ENCODE measurements at places on chromosomes 16 and 17.

DNA sequence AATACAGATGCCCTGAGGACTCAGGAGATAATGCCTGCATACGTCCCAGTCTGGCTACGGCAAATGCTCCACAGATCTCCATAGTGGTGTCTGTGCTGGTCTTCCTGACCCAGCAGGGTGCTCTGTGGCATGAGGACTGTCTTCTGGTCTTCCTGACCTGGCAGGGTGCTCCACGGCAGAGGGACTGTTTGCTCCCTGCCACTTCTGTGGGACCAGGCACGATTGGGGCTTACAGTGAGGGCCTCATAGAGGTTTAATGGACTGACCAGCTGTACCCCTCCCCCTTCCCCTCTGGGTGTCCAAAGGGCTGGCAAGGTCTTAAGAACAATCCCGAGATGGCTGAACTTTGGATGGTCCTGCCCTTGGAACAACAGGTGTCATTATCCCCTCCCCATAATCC is 123.1 kb downstream of the C16orf78 start:
- no peak for DNase-seq

GRCh38 chr17:57114085-57114673 is 29.1 kb downstream of the AKAP1 start:
- peak; percentile 61 for DNase-seq

- no peak for DNase-seq
Observed at GRCh38 chr16:78961464-78961863, 639.1 kb downstream of the MAF start.

GRCh38 chr17:64337676-64338075 is 53.0 kb downstream of the PECAM1 start:
- no peak for DNase-seq

- no peak for DNase-seq
Observed at GRCh38 chr16:85579923-85580580, 33.1 kb upstream of the GSE1 start.

DNA sequence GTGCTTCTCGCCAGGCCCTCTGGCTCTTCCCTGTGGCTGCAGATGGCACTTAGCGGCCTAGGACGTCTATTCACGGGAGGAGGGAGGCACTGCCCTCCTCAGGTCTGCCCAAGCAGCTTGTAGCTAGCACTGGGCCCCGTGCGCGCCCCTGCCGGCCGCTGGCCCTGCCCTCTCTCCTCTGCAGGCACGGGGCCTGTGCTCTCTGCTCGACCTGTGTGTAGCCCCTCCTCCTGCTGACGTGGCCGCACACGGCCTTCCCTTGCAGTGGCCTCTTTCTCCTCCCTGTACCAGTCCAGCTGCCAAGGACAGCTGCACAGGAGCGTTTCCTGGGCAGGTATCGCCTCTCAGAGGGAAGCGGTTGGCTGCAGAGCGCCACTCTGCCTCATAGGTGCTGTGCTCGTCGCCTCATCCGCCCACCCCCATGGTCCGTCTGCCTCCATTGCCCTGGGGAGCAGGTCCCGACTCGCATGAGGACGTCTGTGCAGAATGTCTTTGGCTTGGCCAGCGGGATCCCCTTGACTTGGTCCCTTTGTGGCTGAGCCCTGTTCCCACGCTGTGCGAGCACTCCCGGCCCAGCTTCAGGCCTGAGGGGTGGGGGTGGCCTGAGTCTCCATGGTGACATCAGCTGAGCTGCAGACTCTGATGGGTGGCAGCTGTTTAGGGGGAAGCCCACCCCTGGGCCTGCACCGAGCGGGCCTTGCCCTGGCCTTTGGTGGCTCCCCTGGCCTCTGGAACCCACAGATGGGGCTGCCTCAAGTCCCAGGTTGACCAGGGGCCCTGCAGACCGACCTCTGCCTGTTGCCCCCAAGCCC is 34.6 kb downstream of the TSC2 start:
- DNase-seq, result no peak

GRCh38 chr17:50064253-50065001 is 8.5 kb downstream of the ITGA3 start:
- DNase-seq, result no peak

DNA sequence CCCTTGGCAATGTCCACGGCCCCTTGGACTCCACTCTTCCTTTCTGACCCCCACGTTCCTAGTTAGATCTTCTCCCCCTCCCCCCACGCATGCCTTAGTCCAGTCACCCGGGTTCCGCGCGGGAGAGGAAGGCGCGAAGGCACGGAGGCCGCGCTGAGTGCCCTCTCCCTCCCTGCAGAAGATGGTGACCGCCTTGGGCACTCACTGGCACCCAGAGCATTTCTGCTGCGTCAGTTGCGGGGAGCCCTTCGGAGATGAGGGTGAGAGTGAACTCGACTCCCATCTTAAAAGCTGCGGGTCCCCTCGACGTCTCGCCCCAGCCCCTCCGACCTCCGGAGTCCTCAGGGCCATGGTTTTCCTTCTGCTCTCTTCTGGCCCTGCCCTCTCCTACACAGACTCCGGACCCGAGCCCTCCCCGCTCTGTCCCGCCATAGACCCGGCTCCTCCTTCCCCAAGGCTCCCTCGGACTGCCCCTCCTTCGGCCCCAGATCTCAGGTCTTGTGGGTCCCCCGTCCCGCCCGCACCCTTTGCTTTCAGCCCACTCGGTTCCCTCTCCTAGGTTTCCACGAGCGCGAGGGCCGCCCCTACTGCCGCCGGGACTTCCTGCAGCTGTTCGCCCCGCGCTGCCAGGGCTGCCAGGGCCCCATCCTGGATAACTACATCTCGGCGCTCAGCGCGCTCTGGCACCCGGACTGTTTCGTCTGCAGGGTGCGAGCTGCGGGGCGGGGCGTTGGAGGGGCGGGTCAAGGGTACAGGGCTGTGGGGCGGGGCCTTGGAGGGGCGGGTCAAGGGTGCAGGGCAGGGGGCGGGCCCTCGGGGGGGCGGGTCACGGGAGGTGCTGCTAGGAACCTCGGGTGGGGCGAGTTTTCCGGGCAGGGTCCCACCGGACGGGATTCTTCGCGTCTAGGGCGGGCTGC is 4.6 kb downstream of the TGFB1I1 start:
- peak; percentile 88 for DNase-seq

DNA sequence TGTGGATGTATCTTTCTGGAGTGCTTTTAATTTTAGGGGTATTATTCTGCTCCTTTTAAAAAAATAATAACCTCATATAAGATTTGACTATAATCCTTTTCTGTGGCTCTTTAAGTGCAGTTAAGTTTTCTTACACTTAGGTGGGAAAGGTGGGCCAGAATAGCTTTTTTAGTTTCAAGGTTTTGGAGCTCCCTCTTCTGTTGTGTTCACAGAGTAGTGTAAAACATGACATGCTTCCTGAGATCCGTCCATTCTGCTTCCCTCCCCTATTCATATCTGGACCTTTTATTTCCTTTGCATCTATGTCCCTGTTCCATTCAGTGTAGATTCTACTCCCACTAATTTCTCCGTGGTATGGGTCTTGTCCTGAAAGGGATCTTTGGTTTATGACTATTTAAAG is 12.8 kb downstream of the LRRC36 start:
- DNase-seq, result no peak

- no peak for DNase-seq
Observed at GRCh38 chr16:53456625-53457024, 22.4 kb downstream of the RBL2 start.

DNA sequence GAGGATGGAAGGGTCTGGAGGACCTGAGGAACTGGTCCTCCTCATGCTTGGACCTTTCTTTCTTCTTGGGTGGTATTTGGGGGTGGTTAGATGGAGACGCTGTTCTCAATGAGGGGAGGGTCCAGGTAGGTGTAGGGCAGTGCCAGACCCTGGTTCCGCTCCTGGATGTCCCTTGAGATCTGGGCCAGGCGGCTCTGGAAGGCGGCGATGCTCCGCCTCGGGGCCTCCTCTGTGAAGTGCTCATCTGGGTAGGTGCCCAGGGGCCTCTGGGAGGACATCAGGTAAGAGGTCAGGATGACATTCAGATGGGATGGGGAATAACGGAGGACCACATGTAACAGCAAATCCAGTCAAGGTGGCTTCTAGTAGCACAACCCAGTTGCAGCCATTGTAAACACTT is 9.0 kb upstream of the ALOX12B start:
- no peak for DNase-seq

GRCh38 chr17:31699281-31699680 is 159.8 kb downstream of the COPRS start:
- DNase-seq, result no peak

DNA sequence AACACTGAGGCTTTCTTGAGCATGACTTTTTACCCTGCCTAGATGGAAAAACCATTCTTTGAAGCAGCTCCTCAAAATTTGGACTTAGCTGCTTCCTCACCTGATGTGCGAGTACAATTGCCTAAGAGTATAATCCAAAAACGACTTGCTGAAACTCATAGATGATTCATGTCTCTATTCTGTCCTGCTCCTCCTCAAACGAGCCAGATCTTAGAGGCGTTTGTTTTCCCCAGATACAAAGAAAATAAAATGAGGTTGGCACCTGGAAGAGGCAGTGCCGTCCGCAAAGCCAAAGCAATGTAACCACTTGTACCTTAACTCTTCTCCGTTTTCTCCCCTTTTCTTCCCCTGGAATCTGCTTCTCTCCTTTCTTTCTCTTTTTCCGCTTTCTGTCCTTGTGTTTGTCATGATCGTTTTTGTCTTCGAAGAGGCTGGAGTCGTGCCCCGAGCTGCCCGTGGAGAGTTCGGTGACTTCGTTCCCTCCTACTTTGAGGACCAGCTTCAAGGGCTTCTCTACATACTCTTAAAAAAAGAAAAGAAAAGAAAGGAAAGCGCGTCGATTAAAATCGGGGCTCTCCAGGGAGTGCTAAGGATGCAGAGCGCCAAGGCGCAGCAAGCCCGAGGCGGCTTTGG is 895 bp downstream of the BRD7 start:
- no peak for DNase-seq

- peak; percentile 76 for DNase-seq
Observed at GRCh38 chr16:3880623-3881498, at the start of gene CREBBP. TSS of gene CREBBP (minus strand) at chr16:3880713. CDS start at chr16:3879916, 797 bp downstream.

GRCh38 chr17:67974185-67974584 is 22.1 kb downstream of the C17orf58 start:
- DNase-seq, result no peak

- no peak for DNase-seq
Observed at GRCh38 chr16:1206786-1207185, 18.3 kb downstream of the TPSG1 start.

GRCh38 chr16:88697831-88698615 is 8.2 kb downstream of the RNF166 start:
- no peak for DNase-seq

GRCh38 chr16:5461141-5461540 is 363.5 kb upstream of the EEF2KMT start:
- DNase-seq, result no peak

GRCh38 chr17:43628089-43628650 is 33.6 kb downstream of the MEOX1 start:
- DNase-seq, result no peak

DNA sequence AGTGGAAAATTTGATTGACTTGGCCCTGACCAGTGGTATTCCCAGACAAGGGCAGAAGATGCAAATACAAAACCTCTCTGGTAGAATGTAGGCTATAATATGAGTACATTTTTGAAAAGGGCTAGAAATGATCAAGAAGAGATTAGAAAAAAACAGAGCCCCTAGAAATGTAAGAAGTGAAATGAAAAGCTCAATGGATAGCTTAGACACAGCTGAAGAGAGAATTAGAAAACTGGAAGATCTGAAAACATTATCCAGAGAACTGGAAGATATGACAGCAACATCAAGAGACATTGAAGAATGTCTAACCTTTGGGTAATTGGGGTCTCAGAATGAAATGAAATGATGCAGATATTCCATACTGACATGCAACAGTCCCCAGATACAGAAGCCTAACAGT is 105.2 kb upstream of the ZNF750 start:
- no peak for DNase-seq

DNA sequence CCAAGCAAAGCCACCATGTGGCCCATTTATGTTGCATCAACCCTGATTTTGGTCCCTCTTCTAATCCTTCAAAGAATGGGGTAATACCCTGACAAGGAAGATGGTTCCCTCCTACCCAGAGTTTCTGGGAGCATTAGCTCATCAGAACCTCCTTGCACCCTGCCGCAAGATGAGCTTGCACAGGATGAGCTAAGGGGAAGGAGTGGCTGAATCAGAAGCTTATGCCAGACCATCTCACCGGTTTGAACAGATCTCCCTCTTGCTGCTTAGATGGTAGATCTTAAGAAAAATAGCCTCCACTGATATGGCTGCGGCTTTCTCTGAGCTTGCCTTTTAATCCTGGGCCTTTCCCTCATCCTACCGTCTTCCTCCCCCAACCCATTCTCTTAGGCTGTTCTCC is 175.1 kb downstream of the SOX9 start:
- DNase-seq, result no peak

DNA sequence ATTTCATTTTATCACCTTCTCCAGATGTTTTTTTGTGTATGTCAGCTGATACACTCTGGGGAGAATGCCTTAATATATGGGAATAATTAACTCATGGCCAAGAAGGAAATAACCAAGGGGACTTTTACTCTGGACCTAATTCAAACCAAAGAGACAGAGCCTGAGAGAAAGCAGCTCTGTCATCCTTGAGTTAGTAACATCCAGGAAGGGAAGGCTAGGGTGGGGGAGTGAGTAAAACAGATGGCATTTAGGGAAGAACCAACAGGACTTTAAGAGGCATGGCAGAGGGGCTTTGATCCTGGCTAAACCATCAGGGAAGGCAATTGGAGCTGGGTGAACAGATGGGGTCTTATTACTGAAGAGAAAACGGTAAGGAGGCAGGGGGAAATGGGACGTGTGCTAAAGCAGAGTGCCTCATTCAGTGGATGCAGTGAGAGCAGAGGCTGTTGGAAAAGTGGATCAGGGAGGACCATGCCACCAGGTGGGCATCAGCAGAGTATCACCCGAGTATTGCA is 2.5 kb upstream of the SMPD3 start:
- DNase-seq, result no peak

DNA sequence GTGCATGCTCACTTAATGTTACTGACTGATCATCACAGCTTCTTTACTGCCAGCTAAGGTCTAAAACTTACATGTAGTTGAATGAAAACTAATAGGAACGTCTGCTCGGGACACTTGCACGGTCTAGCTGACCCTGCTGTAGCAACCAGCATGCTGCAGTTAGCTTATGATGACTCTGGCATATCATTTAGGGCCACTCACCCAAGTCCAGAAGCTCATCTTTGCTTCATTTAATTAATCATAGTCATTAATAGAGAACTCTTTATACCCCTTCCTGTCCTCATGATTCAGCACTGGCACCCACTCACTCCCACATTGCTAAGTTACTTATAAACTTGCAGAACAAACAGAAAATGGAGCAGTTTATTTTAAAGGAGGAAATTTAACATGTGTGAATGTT is 136.3 kb downstream of the NLK start:
- no peak for DNase-seq

GRCh38 chr17:12256380-12256995 is 235.8 kb downstream of the MAP2K4 start:
- DNase-seq, result peak; percentile 3
